Osteocyte (in vitro differentiated cells): ENCODE measurements at places on chromosomes 11 and 22. TPM values are rescaled to one million over a fixed set of nuclear protein-coding genes. Genes with fewer than 3 reads are reported as not detected.

CHRM4 gene
- total RNA-seq = 0.21 TPM in 1 of 2 replicates, not detected in the other

GRCh38 chr11:33444835-33445594 is 187.8 kb downstream of the HIPK3 start:
- DNase-seq = no peak

DNA sequence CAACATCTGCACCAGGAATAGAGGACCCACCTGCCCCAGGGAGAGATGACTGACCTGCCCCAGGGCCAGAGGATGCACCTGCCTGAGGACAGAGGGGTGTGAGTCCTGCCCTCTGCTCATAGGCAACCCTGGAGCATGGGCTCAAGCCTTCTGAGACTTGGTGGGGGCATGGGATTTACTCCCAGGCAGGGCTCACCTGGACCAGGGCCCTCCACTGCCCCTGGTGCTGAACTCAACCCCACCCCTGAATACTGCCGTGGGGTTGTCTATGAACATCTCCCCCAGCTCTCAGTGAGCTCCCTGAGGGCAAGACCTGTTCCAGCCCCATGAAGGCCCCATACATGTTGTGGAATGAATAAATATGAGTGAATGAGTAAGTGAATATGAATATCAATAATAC is 33.8 kb upstream of the MUC5AC start:
- DNase-seq = no peak

DNA sequence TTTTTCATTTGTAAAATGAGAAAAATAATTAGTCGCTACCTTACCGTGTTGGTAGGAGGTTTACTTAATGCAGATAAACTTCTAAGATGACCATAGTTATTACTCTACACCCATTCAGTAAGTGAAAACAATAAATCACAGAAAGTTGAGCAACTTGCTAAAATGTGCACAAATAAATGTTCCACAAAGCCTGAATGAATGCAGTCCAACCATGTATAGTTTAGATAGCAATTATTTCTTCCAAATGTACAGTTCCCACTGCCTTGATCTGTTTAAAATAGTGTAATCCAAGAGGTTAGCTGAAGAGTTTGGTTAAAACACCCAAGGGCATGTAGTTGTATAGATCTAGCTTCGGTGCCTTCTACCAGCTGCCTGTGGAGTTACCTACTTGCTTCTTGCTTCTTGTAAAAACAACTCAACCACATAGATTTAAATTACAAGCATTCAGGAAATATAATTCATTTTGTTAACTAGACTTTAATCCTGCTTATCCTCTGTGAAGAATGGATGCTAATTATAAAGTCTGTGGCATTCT is 106.3 kb upstream of the CARD18 start:
- DNase-seq = no peak

DNA sequence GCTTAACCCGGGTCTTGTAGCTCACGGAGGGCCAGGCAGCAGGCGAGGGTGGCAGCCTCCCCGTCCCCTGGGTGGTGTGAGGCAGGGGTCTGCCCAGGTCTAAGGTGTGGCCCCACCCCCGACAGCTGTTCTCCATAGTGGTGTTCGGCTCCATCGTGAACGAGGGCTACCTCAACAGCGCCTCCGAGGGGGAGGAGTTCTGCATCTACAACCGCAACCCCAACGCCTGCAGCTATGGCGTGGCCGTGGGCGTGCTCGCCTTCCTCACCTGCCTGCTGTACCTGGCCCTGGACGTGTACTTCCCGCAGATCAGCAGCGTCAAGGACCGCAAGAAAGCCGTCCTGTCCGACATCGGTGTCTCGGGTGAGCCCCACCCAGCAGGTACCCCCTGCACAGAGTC is 24.4 kb downstream of the SYNGR1 start:
- DNase-seq = no peak

DNA sequence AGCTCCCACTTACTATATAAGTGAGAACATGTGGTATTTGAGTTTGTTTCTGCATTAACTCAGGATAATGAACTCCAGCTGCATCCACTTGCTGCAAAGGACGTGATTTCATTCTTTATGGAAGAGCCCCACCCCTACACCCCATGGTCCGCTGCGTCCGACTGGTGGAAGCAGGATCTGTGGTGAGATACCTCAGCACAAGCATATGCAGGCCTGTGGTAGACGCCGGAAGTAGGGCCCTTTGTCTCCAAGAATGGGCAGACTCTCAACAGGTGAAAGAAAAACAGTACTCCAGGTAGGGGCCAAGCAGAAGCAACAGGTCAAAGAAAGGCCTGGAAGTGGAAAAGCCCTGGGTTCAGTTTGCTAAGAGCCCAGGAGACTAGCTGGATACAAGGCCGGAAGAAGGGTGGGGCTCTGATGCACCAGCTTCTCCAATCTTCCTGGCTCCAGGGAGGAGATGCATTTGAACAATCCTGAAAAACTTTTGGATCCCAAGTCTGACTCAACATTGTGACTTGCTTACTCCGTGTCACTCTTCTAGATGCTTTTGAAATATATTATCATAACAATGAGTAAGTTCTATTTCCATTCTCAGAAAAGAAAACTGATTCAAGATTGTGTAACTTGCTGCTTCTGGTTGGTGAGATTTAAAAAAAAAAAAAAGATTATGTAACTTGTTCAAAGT is 30.4 kb downstream of the NEAT1 start:
- no peak for DNase-seq

DNA sequence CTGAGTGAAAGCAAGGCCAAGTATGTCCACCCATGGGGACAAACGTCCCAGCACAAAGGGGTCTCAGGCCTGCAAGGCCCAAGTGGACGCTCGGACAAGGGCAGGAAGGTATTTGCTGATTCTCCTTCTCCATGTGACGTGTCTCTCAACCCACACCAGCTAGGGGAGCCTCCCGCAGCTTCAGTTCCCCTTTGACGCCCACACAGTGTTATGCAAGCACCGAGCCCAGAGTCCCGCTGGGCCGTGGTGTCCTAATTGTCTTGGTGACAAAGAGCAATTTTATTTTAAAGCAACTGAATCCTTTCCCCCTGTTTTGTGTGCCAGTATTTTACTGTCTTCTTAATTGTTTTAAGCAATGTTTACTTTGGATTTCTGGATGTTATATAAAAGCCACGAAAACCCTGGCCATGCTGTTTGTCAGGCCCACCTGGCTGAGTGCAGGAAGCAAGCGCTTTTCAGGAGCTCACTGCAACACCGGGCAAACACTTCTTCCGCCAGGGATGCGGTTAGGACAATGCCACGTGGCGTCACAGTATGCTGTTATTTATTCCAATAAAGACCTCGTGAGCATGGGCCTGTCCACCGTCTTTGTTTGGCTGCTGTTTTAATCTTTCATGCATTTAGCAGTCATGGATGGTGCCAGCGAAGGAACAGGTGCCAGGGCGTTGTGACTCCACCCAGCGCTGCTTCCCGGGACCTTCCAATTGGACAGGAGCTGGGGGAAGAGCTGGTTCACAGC is 8.2 kb upstream of the PARVG start:
- DNase-seq = no peak

DNA sequence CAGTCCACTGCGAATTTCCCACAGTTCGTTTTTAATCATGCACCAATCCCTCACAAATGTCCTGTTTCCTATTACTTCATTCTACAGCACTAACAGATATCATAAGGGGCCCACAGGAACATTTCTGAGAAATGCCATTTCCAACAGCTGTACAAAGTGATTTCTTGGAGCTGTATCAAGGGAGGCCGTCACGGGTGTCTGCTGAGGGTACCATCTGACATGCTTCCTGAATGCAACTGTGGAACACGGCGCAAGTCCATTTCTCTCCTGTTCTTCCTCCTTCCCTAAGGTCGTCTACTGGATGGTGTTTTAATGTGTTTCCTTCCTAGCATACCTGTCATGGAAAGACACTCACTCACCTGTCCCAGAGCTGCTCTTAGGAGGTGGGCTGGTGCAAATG is 320.7 kb downstream of the LARGE1 start:
- DNase-seq = no peak

DNA sequence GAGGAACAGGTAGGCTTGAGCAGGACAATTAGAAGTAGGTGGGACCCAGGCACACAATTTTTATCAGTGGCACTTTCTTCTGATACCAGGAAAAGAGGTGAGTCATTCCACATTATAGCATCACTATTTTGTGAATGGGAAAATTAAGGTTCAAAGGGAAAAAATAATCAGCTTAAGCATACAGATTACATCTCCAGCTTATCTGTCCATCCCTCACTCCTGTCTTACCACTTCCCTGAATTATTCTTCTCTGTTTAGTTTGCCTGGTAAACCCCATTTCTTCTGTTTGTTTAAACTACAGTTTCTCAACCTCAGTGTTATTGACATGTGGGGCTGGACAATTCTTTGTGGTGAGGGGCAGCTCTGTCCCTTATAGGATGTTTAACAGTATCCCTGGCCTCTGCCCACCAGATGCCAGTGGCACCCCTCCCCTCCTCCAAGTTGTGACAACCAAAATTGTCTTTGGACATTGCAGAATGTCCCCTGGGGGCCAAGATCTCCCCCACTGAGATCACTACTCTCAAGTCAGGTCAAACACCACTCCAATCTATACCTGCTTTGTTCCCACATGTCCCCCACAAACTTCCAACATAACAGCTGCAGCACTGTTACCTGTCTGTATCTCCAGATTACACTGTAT is 8.5 kb upstream of the XBP1 start:
- DNase-seq = no peak

TENM4 gene
- total RNA-seq = 69.8 and 74.1 TPM in 2 replicates

GRCh38 chr11:110773442-110773841 is 61.2 kb upstream of the ARHGAP20 start:
- DNase-seq = no peak

DNA sequence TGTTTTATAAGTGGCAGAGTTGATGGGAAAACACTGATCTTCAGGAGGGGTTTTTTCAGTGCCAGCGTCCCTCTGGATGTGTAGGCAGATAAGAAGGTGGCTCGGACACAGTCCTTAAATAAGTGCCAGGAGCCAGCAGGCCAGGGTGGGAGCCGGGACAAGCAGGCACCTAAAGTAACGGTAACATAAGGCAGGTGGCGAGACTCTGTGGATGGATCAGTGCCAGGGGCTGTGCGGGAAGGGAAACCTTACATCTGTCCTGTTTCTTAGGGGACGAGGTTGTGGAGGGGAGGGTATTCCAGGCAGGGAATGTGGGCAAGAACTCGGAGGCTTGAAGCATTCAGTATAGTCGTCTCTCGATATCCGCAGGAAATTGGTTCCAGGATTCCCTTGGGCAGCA is 15.9 kb downstream of the BCR start:
- no peak for DNase-seq
